ENCODE measurements at places on chromosomes 13 and 19.

DNA sequence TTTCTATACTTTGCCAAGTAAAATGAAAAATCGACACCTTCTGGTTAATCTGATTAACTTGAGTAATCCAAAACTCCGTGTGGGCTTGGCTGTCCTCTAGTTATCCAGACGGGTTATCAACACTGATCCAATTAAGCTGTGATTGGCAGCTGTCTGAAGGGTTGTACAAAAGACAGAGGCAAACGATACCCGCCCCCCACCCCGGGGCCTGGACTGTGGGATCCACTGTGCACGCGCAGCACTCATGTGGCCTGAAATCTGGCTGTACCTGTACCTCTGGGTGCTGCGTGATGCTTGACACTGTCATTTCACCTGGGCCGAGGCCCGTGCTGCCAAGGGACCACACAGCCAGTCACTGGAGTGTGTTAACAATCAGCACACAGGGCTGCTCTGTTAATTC is 53.5 kb downstream of the COL4A2 start:
- no peak for DNase-seq

DNA sequence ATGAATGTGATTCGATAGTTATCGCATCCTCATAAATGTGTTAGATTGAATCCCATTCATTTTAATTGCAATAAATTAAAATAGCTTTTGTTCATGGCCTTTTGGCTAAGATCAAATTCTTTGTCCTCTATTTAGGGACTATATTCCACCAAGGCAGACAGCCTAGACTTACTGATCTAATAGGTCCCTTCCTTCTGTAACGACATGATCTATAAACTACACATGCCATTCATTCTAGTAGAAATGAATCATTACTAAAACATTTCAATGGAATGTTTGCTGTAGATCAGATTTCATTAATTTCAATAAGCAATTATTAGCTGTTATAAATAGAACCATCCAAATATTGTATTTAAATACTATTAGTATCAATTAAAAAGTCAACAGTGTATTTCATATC is 526.6 kb upstream of the KLHL1 start:
- DNase-seq, result no peak

- DNase-seq, result no peak
Measured at GRCh38 chr19:46463516-46463915, 7.8 kb downstream of the PNMA8A start.

DNA sequence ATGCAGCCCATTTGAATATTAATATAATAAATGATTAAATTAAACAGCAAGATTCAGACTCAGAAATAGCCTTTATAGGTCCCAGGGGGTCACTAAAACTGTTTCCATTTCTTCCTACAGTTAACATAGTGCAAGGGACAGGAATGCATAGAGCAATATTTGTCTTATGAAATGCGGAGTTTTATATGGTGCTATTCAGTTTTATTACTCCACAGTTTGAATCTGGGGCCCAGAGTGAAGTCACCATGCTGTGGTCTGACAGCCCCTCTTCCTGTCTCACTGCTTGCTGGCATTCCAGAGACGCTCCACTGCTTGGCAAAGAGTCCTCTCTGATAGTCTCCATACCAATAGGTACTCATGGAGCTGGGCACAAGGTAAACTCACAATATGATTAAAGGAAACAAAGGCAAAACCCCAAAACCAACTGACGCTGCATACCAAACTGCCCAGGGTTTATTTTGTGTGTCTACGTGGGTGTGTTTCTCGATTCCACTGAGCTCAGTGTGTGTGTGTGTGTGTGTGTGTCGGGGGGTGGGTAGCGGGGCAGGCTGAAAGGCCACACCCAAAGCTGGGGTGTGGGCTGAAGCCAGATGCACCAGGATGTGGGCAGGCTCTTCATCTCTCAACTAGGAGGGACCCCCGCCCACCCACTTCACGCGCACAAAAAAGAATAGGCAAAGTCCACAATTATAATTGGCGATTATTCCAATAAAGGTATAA is 277.9 kb downstream of the TSHZ3 start:
- DNase-seq, result no peak

DNA sequence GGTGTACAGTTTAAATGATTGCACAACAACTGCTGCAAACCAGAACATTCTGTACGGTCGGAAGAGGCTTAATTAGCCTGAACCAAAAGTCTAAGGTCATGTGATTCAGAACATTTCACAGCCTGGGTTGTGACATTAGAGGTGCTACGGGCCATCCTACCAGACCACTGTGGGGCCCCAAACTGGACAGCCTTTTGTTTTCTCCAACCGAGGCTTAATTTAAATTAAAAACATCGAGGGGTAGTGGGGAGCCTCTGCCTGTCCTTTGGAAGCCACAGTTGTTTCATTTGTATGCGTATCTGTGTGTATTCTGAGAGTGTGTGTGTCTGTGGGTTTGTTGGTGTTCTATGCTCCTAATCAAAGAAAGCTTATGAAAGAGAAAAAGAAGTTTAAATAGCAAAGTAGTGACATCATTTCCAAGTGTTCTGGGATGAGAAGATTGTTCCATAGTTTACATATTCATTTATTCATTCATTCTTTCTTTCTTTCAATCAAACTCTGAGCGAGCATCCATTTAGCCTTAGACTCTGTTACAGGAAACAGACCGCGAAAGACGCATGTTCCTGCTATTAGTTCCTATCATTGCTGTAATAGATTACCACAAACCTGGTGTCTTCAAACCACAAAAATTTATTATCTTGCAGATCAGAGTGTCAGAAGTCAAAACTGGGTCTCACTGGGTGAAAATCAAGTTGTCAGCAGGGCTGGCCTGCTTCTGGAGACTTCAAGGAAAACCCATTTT is 444.8 kb downstream of the FOXO1 start:
- no peak for DNase-seq

- no peak for DNase-seq
Measured at GRCh38 chr13:99450416-99450815, 50.9 kb upstream of the TM9SF2 start.

- no peak for DNase-seq
Measured at GRCh38 chr13:21326155-21327031, 132.7 kb downstream of the ZDHHC20 start.

DNA sequence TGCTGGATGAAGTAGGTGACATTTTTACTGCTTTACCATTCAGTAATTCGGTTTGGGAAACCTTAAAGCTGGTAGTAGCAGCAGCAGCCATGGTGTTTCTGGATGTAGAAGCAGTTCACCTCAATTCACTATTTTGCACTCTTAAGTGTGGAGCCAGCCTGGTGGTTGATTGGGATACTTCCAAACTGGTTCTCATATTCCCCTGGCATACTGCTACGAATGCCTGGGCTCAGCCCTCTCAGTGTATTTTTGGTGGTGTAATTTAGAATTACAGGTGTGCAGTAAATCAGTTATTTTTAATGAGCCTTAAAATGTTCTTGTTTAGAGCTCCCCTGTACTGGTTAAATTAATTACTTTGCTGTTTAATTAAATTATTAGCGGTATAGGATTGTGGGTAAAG is 12.4 kb downstream of the HNRNPM start:
- no peak for DNase-seq

- DNase-seq, result no peak
Measured at GRCh38 chr19:10333758-10334587, 644 bp upstream of the RAVER1 start.

GRCh38 chr13:51814825-51815650 is 11.1 kb upstream of the DHRS12 start:
- DNase-seq, result peak; percentile 70

DNA sequence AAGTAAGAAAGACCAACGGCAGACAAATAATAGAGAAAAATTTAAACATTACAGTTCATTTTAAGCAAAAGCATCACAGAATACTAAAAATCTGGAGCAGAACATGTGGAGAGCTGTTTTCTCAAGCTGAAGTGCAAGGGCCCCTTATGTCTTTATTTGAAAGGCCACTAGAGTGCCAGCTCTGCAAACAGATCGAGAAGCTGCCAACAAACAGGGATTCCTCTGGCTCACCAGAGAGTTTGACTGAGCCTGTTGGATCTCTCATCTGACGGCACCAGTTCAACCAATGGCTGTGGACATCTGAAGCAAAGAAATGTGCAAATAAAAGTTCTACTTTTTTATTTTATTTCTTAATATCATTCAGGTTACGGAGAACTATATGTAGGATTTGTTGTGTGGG is 119.7 kb downstream of the COL4A2 start:
- no peak for DNase-seq

- DNase-seq, result no peak
Measured at GRCh38 chr13:105804561-105805190, 730.8 kb downstream of the EFNB2 start.

GRCh38 chr19:4375164-4376027 is 25.0 kb downstream of the SH3GL1 start:
- no peak for DNase-seq

DNA sequence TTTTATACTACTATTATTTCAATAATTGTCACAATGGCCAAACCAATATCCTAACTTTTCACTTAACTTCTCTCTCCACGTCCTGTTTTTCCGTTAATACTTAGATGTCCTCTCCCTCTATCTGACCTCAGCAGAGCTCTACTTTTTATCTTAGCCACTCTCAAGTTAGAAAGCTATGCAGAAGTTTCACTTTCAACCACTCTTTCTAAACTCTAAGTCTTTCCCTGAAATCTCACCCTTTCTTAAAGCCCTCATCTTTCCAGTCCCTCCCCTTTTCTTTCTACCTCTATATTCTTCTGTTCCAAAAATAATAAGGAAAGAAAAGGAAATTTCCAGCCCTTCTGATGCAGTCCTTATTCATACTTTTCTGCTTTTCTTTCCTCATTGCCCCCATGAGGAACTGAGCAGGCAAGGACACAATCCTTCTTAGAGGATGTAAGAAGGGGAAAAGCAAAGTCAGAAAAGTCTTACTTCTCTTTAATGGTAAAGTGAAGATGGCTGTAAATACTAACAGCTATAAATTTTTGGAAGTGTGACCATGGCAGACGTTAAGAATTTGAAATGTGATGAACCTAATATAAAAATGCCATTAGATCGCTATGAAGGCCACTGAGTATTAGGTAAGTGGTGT is 23.0 kb downstream of the FAM216B start:
- no peak for DNase-seq

- no peak for DNase-seq
Measured at GRCh38 chr13:41643507-41643906, 186.2 kb downstream of the RGCC start.

DNA sequence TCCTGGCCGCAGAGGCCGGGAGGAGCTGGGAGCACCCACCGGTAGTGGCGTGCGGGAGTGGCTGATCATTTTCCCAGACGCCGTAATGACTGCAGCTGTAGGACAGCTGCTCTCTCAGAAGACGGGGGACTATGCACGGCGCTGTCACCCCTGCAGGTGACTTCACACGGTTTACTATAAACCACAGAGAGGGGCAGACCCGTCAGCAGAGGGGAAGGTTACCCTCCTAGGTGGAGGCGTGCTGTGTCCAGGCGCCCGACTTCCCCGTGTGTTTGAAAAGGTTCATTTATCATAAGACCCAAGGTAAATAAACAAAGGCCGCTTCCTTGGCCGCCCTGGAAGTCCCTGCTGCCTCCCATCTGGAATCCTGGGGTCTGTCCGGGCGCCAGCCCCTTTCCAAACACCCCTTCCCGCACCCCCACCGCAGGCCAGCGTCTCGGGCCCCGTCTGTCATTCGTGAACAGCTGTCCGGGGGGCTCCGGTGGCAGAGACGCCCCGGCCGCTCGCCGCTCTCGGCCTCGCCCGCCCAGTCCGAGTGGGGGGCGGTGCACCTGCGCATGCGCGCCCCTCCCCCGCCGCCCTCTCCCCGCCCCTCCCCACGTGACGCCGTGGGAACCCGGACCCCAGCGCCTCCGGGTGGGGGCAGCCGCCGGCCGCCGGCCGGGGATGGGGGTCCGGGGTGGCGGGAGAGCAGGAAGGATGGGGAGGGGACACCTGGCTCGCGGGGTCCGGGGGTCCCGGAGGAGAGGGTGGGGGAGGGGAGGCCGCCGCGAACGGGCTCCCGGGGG is 915 bp downstream of the SHC2 start:
- DNase-seq, result peak; percentile 11

DNA sequence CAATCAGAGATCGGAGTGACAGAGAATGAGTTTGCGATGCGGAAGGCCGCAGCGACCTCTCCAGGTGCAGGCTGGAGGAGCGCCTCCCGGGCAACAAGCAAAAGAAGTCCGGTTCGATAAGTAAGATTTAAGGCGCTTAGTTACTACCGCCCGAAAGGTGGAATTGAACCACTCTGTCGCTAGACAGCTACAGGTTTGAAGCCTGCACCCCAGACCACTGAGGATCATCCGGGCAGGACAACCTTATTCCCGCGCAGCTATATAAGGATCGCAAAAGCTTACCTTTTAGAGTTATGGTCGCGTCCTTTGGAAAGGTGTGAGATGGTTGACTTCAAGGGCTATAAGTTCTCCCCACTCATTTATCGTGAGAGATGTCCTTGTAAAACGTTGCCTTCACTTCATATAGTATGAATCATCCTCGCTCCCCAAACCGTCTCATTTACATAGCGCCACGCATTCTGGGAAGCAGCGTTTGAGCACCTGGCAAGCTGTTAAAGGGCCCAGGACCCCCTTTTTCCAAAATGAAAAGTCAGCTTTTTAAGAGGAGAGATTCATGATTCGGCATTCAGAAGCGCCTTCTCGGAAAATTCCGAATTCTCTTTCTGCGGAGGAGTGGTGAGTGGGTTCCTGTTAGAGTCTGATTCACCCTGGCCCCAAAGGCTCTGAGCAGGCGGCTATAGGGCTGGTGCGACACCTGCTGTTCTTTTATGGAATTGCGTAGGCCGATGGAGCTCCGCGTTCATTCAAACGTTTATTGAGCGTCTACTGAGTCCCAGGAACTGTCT is 10.8 kb downstream of the FOSB start:
- DNase-seq, result peak; percentile 92

DNA sequence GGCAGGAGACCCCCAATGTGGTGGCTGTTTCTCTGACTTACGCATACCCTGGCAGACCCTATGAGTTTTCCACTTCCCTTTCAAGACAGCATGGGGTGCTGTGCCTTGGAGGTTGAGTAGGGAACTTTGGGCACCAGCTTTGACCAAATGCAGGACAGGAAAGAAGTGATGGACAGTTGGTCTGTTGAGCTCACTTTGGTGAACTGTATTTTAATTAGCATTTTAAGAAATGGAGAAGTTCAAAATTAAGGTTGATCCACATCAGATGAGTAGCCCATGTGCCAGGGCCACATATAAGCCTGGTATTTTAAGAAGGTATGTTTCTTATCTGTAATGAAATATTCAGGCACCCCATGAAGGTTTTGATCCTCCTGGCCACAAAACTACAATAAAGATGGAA is 46.1 kb upstream of the RAP2A start:
- no peak for DNase-seq

DNA sequence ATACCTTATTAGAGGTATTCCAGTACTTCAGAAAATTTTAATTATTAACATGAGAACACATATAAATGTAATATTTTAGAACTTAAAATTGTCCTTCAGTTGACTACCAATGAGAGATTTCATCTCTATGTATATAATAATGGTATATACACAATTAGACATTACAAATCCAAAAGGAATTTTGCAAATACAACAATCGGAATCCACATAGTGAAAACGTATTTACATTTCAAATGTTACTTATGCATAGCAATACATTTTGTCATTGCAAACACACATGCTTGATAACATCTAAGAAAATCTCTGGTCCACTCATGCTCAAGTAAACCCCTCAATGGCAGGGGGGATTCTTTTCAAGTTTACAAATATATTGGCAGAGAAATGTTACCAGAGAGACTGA is 2345.2 kb downstream of the PCDH9 start:
- no peak for DNase-seq

- DNase-seq, result no peak
Measured at GRCh38 chr19:377801-378581, 31.0 kb downstream of the C2CD4C start.

- no peak for DNase-seq
Measured at GRCh38 chr13:87003265-87003664, 667.9 kb upstream of the SLITRK5 start.

- peak; percentile 29 for DNase-seq
Measured at GRCh38 chr19:55454787-55455243, 6.6 kb downstream of the ISOC2 start.

- DNase-seq, result no peak
Measured at GRCh38 chr13:72201726-72202125, 334.7 kb upstream of the DACH1 start.
